ENCODE measurements at places on chromosomes 12 and 14.

DNA sequence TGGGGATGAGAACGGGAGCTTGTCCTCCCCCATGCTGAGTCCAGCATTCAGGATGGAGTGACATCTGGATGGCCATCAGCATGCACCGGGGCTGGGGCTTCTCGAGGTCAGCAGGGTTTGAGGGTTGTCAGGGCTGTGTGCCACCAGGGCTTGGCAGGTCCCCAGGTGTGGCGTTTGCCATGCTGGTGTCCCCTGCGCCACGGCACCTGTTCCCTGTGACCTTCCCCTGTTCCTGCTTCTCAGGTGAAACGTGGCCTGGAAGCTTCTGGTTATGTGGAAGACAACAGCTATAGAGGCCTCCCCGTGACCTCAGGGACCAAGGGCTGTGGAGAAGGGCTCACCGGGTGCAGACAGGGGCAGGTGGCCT, 152.4 kb downstream of the KIF26A start:
- no peak for DNase-seq

GRCh38 chr14:29804481-29805266, 123.0 kb downstream of the PRKD1 start:
- no peak for DNase-seq

DNA sequence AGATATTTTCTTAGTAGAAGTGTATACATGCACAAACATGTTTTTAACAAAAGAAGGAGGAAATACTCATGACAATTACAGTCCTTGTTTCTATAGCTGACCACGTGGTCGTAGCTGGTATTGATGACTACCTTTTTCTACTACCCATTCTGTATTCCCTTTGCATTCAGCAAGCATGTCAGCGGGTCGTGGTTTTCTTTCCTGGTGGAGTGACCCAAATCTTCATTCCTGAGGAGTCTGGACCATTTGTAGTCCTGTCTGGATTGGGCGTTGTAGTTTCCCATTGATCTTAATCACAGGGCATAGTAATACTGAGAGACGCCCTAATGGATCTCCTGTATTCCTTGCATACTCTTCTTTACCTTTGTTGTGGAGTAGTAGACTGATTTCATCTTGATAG, 472.1 kb upstream of the RGS6 start:
- no peak for DNase-seq

DNA sequence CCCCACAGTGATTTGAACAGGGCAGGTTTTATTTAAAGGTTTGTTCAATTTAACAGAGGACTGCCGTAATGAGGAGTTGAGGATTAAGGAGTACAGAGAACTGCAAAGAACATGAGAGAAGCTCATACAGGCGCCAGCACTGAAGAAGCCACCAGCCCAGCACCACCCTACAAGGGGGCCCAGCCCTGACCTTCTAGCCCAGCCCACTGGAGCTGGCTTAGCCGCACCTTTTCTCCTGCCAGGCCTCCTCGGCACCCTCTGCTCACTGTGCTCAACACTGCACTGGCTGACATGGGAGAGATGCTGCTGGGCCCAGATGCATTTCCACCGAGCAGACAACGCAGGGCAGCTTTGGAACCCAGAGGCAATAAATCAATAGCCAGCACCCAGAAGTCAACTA, 36.5 kb upstream of the SFSWAP start:
- DNase-seq, result no peak

DNA sequence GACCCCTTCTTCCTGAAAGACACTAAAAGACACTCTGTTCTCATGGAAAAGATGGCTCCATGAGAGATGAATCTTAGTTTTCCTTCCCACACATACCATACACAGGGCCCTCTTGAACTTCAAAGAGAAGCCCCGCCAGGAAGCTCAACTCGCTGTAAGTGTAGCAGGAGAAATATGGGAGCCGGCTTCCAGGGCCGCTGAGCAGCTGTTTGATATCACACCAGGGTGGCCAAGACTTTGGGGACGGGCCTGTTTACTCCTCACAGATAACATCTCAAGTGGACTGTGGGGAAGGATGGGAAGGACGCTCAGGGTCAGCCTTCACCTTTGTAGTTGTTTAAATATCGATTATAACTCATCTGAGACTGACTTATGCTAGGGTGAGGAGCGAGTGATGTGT, 235.5 kb upstream of the TBX3 start:
- no peak for DNase-seq

DNA sequence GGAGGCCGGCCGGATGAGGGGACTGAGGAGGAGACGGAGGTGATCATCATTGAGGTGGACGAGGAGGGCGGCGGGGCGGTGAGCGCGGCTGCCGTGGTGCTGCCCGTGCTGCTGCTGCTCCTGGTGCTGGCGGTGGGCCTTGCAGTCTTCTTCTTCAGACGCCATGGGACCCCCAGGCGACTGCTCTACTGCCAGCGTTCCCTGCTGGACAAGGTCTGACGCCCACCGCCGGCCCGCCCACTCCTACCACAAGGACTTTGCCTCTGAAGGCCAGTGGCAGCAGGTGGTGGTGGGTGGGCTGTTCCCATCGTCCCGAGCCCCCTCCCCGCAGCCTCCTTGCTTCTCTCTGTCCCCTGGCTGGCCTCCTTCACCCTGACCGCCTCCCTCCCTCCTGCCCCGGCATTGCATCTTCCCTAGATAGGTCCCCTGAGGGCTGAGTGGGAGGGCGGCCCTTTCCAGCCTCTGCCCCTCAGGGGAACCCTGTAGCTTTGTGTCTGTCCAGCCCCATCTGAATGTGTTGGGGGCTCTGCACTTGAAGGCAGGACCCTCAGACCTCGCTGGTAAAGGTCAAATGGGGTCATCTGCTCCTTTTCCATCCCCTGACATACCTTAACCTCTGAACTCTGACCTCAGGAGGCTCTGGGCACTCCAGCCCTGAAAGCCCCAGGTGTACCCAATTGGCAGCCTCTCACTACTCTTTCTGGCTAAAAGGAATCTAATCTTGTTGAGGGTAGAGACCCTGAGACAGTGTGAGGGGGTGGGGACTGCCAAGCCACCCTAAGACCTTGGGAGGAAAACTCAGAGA, 9.6 kb downstream of the MMP14 start:
- no peak for DNase-seq

DNA sequence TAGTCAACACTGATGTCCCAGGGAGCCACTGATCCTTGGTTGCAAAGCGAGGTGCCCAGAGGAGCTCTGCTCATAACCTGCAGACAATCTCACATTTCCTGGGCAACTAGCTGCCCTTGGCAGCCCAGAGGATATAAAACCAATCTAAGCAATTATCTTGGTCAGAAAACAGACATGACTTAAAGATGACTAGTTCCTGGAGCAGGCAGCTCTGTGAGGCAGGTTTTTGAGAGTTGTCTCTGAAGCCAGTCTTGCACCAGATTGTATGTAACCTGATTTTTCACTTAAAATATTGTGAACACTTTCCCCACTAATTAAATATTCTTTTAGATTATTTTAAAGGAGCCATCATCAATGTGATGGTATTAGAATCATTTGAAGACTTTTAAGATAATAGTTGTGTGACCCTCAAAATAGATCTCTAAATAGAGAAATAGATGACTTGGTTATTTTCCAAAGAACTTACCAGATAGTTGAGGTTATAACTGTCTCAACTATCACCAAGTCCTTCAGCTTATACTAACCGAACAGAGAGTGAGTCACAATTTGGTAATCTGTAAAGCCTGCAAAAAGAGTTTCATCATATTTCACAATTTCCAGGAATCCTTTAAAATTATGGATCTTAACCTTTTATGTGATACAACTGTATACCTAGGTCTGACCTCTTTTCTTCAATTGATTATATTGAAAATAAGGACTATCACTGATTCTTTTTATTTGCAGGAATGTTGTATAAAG, 75.9 kb downstream of the LIN7A start:
- DNase-seq, result no peak

DNA sequence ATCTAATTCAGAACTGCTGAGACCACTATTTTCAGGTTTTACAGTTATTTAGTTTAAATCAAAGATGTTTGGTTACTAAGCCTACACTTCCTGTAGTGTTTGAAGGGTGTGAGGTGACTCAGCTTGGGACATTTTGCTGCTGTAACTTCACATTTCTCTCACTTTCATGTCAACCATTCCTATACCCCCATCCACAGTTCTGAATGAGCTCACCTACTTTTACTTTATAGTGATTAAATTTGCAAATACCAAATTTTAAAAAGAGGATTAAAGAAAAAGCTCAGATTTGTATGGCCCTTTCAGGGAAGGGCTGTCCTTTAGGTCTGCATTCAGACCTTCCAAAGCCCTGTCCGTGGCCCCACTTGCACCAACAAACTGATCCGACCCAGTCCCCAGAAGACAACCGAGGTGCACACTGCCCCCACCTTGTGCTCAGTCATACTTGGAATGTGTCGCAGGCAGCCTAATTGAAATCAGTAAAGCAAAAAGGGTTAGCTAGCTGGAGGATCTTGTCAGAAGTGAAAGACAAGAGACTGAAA, 174.4 kb downstream of the MON2 start:
- DNase-seq, result no peak

DNA sequence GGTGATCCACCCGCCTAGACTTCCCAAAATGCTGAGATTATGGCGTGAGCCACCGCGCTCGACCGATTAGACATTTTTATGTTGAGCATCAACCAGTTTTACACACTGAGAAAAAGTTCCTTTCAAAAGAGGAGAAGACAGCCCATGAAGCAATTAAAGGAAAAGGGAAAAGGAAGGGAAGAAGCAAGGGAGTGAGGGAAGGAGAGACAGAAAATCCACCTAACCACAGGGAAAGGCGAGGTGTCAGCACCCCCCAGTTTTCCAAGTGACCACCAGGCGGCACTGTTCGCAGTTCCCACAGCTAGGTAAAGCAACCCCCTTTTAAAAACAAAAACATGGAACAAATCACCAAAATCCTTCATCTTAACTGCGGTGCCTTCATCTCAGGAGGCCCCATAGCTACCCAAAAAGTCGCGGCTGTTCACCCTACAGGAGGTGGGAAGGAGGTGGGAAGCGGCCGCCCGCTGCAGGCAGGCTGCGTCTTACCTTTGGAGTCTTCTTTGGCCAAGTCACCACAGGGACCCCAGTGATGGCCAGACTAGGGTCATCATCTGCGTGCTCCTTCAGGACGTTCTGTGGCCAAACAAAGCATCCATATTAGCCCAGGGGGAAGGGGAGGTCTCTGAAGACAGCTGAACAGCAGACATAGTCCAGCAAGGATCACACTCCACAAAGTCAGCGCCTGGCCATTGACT, 86.6 kb downstream of the KDM2B start:
- peak; percentile 63 for DNase-seq

DNA sequence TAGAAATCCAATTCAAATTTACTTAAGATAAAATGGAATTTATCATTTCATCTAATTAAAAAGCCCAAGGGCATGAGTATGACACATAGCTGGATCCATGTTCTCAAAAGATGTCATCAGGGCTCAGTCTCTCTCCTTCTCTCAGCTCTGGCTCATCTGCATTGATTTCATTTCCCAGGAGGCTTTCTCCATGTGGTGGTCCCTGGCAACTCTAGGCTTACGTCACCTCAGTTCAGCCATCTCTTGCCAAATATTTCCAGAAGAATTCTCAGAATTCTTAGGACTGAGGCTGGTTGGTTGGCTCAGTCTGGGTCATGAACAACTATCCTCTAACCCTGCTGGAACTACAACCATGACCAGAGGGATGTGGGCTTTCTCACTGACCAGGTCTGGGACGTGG, 65.3 kb downstream of the FOS start:
- DNase-seq, result no peak

DNA sequence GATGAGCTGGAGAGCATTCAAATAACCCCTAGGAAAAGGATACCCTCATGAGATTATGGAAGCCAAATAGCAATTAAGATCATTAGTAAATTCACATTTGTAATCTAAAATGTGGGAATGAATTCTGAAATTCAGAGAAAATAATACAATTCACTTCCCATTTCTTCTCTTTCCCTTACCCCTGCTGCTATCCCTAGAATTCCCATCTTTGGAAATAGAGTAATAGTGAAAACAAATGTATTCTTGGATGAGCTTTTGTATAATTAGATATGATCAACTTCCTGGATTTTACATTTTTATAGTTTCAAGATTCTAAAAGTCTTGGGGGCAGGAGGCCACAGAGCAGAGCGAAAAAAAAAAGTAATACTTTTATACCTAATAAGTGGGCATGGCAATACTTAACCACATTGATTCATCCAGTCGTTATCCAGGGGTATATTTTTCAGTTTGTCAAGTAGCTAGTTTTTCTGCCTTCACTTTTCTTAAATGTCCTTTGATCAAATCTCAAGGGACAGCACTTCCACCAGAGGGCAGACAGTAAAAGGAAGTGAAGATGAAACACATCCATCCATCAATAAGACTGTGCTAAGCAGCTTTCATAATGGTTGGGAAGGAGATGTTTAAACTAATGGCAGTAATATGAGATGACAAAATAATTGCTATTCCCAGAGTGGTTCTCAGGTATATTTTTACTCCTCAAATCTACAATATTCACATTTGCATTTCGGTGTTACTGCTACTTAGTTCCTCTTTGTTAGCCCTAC, 401.3 kb downstream of the DIO2 start:
- DNase-seq, result no peak

DNA sequence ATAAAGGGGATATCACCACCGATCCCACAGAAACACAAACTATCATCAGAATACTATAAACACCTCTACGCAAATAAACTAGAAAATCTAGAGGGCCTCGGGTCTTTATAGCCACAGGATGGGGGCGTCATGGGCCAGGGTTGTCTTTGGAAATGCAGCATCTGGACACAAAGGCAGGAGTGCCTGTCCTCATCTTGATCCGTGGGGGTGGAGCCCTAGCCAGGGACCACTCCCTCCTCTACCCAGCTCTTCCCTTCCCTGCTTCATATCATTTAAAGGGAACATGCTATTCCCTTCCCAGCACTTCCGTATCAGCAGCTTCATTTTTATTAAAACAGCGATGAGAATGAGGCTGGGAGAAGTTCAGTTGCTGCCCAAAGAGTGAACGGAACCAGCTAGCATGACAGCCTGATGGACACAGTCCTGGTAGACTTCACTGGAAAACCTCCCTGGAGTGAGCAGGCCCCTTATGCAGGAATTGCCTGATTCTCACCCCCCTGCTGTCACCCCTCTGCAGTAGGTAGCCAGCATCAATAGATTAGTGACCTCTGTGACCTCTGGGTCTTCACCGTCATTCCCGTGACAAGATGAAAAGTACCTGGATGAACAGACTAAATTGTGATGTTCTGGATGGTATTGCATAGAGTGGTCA, 251.4 kb upstream of the RGS6 start:
- DNase-seq, result no peak

GRCh38 chr12:132588821-132589669, 21.3 kb downstream of the LRCOL1 start:
- no peak for DNase-seq

- no peak for DNase-seq
Measured at GRCh38 chr12:5899675-5900074, 45.4 kb downstream of the ANO2 start.

GRCh38 chr12:24937553-24938244, 11.2 kb downstream of the BCAT1 start:
- DNase-seq, result no peak
